Cortex of kidney (tissue), 1 donor: ENCODE measurements at places on chromosomes 6 and 20.

DNA sequence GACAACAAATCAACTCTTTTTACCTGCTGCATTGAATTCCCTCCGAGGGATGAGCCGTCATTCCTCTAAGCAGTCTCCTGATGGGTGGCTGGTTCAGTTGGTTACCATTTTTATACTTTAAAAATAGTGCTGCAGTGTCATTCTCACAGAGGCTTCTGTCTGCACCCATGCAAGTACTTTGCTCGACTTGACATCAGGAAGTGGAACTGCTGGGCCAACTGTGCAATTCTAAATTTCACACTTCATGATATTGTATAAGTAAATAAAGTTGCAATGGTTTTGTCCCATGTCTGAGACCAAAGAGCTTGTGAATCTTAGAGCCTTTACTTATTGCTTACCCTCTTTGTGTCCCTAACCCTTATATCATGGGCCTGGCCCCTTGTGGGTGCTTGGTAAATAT is 2.5 kb downstream of the BTN3A1 start:
- DNase-seq = no peak

GRCh38 chr6:92124200-92124651 is 1295.1 kb downstream of the EPHA7 start:
- no peak for DNase-seq

- DNase-seq = no peak
Measured at GRCh38 chr6:38216451-38216850, 396.9 kb downstream of the ZFAND3 start.

GRCh38 chr20:3674995-3675900 is 6.6 kb downstream of the ADAM33 start:
- no peak for DNase-seq

- no peak for DNase-seq
Measured at GRCh38 chr6:129621252-129621651, 88.7 kb downstream of the ARHGAP18 start.

- DNase-seq = no peak
Measured at GRCh38 chr20:59646487-59646886, 42.1 kb downstream of the PHACTR3 start.

- no peak for DNase-seq
Measured at GRCh38 chr6:1135726-1136414, 176.0 kb upstream of the FOXQ1 start.

GRCh38 chr6:157172830-157173536 is 150.3 kb downstream of the TMEM242 start:
- no peak for DNase-seq

- DNase-seq = no peak
Measured at GRCh38 chr20:5835871-5836270, 85.7 kb downstream of the SHLD1 start.

DNA sequence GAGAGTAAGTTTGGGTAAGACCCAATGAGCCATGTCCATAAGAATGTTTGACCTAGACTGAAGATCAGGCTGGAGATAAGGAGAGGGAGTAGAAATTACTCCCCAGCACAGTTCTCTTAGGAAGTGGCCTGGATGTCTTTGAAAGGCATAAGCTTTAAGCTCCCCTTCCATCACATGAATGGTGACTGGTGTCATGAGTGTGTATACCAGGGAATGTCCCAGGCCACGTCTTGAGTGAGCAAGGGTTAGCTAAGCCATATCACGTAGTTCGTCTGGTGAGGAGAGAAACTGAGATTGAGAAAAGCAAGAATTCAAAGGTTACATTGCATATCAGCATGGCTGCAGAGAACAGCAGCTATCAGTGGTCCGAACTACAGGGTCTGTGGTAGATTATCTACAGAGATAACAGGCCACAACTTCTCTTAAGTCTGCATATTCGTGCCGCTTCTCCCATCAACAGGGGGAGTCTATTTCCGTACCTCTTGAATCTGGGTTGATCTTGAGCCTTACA is 60.1 kb upstream of the BMP2 start:
- no peak for DNase-seq

DNA sequence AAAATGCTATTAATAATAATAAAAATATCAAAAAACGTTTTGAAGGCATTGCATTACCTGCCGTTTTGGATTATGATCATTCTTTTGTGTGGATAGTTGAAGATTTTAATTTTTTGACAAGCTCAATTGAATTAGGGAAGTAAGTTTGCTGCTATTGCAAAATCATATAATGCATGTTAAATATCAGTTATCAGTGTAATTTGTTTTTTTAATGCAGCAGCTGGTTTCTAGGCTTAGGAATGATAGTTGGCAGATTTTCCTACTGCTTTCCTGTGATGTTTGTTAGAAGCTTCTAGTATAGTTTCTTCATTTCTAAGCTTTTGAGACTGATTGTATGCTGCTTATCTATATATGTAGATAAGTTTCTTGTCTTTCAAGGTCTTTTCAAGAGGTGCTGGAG is 99.0 kb downstream of the JARID2 start:
- no peak for DNase-seq

GRCh38 chr6:43055966-43056365 is 2.3 kb upstream of the CUL7 start:
- no peak for DNase-seq

DNA sequence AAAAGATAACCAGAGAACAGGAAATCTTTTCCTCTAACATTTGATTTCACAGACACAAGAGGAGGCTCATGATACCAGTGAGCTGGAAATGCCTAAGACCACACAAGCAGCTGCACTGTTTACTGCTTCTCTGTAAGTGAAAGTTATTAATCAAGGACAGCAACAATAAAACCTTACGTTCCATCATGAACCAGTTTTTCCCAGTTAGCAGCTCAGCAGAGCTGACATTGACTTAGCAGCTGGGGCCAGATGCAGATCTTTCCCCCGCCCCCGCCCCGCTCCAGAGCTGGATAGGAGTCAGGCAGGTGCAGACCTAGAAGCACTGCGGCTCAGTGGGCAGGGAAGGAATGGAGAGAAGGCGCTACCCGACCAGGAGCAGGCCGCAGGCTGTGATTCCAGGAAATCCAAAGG is 275.2 kb downstream of the GMDS start:
- no peak for DNase-seq

- no peak for DNase-seq
Measured at GRCh38 chr6:108277831-108278230, 17.0 kb upstream of the SNX3 start.

DNA sequence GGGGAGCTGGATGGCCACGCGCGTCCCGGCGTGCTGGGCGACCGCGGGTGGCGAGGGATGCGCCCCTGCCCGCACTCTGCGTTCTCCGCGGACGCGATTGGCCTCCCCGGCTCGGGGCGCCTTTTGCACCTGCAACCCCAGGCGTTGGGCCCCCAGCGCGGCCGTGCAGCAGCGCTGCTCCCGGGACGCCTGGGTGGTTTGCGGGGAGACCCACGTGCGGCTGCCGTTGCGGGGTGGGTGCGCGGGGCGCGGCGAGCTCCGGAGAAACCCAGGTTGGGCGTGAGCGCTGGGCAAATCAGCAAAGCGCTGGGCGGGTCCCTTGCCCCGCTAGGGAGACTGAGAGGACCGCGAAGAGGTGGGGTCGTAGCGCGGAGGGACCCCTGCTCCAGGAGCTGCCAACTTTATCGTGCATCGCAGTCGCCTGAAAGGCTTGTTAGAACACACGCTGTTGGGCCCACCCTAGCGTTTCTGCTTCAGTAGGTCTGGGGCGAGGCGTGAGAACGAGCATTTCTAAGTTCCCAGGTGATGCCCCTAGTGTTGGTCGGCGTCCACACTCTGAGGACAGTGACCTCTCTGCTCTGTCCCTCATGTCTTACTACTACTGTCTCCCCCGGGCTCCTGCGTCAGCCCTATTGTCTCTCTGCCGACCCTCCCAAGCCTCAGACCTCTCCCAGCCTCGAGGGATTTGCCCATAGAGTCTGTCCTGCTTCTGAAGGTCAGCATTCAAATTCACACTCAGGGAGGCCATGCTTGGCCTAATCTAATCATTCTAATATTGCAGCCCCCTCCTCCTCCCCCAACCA is 538 bp upstream of the ZFP64 start:
- DNase-seq = no peak

DNA sequence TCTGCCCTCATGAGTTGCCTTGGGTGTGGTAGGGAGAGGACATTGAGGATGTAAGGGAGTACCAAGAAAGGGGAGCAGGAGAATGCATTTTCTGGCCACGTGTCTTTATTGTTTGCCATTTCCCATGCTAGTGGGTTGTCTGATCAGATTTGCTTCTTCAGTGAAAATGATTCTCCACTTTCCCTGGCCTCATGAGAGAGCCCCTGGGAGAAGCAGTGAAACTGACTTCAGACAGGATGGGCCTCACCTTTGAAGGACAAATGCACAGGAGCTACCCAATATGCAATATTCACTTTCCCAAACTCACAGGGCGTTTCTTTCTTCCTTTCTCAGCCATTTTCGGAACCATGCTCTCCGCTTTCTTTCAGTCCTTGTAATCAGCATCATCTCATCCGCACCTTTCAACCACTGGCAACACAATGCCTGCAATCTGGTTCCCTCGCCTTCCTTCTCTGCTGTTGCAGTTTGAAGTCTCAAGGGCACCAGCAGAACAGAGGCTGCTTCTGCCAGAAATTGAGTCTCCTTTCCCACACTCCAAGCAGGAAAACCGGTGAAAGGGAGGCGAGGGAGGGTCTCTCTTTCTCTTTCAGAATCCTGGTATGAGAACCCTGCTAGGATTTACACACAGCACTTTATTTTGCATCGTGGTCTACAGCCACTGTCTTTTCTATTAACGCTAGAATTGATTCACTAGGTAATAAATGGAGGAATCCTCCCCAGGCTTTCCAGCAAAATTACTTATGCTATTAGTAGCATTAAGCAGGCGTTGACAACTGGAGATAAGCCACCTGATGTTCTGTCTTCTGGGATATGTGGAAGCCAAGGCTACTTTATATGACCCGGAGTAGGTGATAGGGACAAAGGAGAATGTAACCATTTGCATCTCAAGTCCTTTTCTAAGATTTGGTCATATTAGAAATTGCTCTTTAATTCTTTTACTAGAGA is 62.0 kb upstream of the FAM184A start:
- DNase-seq = no peak

DNA sequence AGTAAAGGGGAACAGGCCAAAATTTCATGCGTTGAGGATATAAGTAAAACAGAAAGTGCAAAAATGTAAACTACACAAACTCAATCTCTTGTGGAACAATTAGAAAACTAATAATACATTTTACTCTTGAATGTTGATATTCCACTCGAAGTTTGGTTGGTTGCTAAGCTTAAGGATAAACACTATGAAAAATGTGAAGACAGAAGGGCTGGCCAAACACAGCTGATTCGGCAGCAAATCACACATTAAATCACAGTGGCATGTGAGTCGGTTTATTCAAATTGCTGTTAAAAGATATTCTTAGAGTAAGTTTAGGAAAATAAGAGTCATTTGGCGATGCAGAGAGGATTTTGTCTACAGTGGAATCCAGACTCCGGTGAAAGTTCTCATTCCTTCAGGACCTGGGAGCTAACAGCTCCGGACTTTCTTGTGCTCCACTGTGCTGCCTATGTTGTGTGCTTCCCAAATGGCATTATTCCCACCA is 1.4 kb upstream of the EPM2A start:
- DNase-seq = no peak

GRCh38 chr6:45174045-45174444 is 154.1 kb upstream of the RUNX2 start:
- DNase-seq = no peak

DNA sequence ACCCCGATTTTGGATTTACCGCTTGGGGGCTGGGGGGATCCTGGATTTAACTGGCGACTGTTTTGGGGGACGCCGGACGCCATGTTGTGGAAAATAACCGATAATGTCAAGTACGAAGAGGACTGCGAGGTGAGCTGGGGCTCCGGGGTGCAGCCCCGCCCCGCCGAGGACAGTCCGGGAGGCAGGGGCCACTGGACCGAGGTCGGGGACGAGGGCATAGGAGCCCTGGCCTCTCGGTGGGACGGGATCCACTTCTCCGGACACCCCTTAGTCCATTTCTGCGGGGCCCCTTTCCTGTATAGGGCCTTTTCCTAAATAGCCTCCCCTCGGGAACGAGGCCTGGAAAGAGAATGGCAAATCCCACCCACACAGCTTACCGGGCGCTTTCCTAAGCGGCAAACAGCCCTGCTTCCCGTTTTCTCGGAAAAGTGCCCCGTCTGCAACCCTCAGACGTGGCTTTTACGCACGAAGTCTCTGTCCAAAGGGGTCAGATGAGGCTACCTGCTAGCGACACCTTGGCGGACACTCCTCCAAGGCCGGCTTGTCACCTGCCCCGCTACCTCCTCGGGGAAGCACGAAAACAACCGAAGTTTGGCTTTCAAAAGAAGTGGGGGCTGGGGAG is 469 bp downstream of the TFAP2C start:
- DNase-seq = no peak

GRCh38 chr20:300345-300990 is 3.1 kb downstream of the ZCCHC3 start:
- DNase-seq = no peak

DNA sequence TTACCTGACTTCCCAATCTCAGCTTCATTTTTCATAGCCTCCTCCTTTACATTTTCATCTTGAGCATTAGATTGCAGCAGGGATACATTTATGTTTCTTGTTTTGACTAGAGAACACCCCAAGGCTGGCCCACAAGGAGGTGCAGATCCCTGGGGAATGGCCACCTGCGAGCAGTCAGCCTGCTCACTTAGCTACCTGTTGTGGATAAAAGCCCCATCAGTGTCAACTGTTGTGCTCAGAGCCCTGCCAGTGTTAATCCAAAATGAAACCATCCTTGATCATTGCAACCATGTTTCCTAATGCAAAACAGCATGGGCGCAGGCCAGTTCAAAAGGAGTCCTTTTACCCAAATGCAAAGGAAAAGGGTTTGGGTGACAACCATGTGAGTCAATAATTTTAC is 50.8 kb downstream of the CNR1 start:
- no peak for DNase-seq

GRCh38 chr6:32952817-32953739 is at the start of gene HLA-DMA:
Gene HLA-DMA, minus strand, starts transcription at chr6:32953097. Its CDS starts 61 bp downstream, at chr6:32953036.
- DNase-seq = no peak

GRCh38 chr6:465531-466348 is 74.2 kb downstream of the IRF4 start:
- DNase-seq = no peak

- DNase-seq = no peak
Measured at GRCh38 chr6:7424967-7425807, 35.6 kb downstream of the RIOK1 start.

GRCh38 chr20:51732096-51732791 is 35.9 kb downstream of the ATP9A start:
- DNase-seq = no peak

DNA sequence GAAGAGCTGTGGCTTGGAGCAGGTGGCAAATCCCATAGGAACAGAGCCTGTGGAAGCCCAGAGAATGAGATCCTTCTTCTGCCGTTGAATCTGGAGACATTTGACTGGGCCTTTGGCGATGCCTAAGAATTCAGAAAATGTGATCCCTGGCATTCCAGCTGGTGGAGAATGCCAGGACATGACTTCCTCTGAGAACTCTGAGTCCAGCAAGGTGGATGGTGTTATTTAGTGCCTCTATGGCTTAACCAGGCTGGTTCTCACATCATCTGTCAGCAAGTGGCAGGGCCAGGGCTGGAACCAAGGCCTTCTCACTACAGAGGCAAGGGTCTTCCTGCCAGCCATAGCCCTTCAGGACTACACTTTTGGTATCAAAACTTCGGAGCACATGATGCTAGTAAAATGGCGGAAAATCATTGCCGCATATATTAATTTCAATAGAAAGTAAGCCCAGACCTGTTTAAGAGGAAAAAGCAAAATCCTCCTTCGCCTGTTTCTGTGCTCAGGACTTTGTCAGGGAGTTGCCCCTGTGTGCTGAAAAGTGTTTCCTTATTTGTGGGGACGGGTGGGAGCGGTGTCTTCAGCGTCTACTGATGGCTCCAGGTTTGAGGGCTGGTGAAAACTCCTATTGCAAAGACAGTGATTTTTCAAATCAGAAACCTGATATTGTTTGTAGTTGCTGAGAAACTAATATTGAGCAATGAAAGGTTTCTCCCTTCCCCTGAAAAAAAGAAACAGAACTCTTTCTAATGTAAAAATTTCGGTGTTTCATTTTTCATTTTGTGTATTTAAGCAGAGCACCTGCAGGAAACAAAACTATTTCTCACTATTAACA is 23.9 kb downstream of the DUSP22 start:
- DNase-seq = no peak
